ENCODE measurements at places on chromosomes 4 and X.

DNA sequence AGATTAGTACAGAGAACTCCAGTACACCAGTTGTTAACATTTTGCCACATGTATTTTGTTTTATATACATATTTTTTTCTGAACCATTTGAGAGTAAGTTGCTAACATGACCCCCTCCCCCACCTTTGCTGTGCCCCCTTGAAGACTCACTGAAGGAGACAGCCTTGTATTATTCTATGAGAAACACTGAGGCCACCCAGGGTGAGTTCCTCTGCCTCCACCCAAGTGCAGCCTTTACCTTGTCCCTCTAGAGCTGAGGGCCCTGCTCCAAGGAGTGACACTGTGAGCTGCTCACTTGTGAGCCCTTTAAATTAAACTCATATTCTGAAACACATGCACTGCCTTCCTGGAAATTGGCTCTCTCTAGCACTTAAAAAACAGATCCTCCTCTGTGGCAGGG is 21.1 kb downstream of the KIT start:
- DNase-seq = no peak

DNA sequence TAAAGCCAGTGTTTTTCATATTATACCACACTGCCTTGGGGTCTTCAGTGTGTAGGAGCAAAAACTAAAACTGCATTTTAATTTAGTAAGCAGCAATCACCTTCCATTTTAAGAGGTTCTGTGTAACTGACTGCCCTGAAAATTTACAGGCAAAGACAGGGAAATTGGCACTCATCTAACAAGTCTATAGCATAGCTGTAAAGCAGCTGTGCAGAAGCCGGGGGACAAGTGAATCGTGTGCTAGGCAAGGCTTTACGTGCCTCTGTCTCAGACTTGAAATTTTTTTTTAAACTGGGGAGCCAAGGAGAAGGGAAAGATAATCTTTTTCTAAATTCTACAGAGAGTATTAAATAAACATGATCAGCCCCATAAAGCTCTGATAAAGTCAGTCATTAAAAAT is 39.7 kb downstream of the TSPAN5 start:
- no peak for DNase-seq

- DNase-seq = no peak
Observed at GRCh38 chr4:86833615-86834014, 15.6 kb downstream of the SLC10A6 start.

- DNase-seq = no peak
Observed at GRCh38 chrX:9466124-9466495, 1.3 kb downstream of the TBL1X start.

DNA sequence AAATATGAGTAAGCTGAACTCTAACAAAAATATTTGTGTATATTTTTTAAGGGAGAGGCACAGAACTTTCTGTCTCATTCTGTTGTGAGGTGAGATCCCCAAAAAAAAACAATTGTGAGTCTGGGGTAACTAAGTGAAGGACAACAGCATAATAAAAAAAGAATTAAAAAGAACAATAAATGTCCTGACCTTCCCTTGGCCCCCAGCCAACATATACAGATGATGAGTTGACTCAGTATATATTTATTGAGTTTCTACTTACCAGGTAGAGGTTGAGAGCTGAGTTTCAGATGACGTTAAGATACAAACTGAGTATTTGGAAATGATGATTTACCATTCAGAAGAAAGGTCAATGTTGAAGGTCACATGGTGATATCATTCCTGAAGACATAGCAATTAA is 239.5 kb downstream of the KCNIP4 start:
- no peak for DNase-seq

DNA sequence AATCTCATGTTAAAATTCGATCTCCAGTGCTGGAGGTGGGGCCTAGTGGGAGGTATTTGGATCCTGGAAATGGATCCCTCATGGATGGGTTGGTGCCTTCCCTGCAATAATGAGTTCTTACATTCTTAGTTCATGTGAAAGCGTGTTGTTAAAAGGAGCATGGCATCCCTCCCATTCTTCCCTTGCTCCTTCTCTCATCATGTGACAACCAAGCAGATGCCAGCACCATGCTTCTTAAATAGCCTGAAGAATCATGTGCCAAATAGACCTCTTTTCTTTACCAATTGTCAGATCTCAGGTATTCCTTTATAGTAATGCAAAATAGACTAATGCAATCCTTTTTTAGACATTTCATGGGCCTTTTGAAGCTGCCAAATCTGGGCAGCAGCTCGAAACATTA is 29.0 kb upstream of the CLNK start:
- no peak for DNase-seq
